ENCODE measurements at places on chromosomes 1 and 21.

DNA sequence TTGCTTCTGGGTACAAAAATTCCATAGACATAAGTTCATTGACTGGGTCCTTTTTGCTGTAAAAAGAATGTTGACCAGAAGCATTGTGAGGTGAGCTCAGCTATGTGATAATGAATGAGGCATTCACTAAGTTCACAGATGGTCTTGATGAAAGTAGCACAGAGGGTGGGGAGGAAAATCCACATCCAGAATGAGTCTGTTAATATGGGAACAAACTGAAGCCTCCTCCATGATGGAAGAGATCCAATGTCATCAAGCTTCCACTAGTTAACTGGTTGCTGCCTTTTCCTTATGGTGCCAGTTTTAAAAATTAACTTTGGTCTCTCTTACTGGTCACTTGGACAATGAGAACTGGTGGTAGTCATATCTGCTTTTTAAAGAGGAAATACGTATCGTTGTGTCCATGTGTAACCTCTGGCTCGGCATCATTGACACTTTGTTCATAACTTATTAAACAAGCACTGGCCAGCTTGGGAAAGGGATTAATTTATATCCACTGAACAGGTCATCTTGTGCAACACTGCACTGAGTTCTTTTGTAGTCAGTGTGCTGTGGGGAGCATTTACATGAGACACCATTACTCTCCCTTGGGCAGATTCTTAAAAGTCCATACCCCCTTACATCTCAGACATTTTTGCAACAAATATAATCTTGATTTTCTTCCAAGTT lies 88.6 kb downstream of the ADAMTS1 start:
- DNase-seq: no peak

DNA sequence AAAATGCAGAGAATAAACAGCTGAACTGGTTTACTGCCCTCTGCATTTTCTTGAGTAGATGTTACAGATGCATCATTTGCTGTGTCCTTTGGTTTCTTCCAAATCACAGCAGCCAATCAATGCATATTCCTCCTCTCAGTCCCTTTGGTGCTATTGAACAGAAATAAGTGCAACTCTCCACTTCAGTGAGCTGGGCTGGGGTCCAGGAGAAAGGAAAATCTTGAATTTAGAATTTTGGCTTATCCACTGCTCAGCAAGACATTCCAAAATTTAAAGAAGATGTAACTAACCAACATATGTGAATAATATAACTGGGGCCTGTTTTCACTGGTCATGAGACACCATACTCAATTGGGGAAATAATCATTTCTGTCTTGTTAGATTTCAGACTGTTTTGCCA lies 39.2 kb downstream of the PRMT6 start:
- no peak for DNase-seq

DNA sequence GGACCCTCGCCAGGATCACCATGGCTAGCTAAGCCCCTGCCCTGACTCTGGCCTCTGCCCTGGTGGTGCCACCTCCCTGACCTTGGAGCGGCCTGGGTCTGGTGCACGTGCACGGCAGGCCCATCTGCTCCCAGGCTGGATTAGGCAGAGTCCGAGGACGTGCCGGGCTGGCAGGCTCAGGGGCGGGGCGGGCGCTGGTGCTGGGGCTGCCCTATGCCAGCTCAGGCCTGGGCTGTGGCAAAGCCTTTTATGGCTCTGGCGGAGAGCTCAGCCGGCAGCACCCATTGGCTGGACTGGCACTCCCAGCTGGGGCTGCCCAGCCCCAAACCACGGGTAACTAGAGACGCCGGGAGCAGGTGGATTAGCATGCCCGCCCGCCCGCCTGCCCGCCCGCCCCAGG lies 17.1 kb upstream of the EDN2 start:
- no peak for DNase-seq

DNA sequence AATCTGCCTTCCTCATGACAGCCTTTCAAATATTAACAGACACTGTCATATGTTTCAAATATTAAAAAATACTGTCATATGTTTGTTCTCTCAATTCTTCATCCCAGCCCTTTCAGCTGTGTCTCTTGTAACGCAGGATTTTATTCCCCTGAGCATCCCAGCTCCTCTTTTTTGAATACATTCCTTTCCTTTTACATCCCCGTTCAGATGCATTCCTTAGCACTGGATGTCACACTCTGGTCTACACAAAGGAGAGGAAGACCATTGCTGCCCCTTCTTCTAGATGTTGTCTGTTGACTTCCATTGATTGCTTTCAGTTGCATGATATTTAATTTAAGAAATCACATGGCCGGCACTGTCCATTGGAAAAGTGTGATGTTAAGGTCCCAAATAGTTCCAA lies 117.4 kb upstream of the PAXBP1 start:
- DNase-seq: no peak

GRCh38 chr1:56501888-56502287 lies 77.5 kb downstream of the PLPP3 start:
- DNase-seq: no peak
